ENCODE measurements at places on chromosomes 3 and 15.

DNA sequence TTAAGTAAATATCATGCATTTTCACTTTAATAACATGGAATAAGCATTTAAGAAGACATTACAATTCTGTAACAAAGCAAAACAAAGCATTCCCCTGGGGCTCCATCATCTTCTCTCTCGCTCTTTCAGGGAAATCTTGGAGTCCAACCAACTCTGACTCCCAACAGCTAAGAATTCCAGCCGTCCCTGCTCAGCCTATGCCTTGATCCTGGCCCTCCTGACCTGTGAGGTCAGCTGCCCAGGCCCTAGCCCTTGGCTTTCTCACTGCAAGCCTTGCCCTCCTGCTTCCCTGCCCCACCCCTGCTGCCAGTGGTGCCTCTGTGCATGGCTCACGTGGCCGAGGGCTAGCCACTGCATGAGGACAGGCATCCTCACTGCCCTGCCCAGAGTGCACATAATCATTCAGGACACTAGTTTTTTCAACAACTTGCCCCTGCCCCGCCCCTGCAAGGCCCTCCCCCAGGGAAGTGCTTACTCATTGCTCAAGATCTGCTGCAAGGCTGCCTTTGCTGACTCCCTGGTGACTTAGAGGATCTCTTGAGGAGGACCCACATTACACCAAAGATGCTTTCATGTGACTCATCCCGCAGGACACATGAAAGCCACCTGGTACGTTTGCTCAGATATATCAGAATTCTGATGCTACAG lies 37.6 kb downstream of the MTMR10 start:
- no peak for DNase-seq

DNA sequence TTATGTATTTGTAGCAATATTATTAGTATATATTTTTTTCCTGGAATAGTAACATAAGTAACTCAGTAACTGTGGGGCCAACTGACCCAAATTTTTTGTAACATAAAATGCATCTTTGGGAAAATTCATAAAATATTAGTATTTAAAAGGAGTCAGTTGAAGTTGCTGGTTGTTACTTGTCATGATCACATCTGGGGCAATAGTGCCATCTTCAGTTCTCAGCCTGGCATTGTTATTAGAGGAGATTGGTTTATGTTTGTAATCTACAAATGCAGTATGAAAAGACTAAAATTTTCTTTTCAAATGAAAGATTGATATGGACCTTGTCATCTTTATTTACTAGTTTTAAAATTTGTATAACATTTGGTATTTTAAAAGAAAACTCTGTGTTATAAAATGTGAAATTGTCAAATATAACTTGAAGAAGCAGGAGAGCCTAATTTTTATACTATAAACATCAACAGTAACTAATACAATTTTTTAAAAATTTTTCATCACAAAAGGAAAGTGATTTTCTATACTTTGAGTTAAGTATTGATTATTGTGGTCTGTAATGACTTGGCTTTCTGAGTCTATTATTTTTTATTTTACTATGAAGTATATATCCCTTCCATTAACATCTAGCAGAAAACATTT lies 38.8 kb upstream of the MLF1 start:
- no peak for DNase-seq

DNA sequence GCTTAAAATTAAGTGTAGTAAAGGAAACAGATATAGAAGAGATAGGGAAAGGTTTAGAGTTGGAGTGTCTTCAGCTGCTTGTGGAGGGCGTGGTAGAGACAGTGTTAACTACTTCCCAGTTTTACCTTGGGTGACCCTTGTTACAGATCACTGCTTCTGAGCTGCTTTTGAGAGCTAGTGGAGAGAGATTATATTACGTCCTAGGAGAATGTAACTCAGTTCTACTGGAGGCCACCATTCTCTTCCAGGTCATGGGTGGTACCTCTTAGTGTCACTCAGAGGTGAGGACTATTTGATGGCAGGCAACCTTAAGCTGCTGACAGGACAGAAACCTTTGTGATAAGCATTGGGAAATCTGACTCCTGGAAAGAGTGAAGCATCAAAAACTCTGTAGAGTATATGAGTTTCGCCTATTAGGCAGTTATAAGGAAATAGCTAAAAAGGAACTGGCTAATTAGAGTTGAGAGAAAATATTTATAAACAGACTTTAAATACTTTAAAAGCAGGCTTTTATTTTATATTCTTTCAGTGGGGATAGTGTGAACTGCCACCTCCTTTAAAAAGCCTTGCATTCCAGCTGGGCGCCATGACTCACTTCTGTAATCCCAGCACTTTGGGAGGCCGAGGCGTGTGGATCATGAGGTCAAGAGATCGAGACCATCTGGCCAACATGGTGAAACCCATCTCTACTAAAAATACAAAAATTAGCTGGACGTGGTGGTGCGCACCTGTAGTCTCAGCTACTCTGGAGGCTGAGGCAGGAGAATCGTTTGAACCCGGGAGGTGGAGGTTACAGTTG lies 106.5 kb downstream of the ZNF609 start:
- no peak for DNase-seq

DNA sequence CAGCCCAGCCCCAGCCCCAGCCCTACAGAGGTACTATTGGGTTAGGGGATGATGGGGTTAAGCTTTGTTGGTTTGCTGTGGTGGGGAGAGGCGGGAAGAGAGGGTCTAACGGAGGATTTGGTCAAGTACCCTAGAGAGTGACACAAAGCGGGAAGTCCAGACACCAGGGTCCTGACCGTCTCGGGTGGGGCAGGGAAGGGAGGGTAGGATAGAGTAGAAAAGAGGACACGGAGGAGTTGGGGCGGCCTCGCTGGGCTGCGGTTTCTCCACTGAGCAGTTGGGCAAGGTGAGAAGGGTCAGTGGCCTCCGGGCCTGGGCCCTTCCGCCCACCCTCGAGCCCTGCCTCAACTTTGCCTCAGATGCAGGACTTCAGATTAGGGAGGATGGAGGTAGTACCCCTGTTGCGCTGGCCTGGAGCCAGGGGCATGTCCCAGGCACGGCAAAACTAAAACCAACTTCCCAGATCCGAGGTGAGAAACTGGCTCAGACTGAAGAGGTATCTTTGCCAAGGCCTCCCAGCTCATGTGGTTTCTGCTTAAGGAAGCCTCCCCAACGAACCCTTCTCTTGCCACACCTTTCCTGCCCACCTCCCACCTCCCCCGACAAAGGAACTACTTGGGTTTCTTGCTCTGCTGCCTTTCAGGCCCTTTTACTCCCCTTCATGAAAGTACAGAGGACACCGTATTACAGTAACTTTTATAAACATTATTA lies 551 bp downstream of the PML start:
- no peak for DNase-seq

DNA sequence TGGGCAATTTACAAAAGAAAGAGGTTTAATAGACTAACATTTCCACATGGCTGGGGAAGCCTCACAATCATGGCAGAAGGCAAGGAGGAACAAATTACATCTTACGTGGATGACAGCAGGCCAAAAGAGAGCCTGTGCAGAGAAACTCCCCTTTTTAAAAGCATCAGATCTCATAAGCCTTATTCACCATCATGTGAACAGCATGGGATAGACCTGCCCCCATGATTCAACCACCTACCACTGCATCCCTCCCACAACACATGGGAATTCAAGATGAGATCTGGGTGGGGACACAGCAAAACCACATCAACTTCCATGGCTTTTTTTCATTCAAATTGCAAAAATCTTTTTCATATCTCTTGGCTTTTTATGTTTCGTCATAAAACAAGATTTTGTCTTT lies 67.6 kb upstream of the GADL1 start:
- no peak for DNase-seq

DNA sequence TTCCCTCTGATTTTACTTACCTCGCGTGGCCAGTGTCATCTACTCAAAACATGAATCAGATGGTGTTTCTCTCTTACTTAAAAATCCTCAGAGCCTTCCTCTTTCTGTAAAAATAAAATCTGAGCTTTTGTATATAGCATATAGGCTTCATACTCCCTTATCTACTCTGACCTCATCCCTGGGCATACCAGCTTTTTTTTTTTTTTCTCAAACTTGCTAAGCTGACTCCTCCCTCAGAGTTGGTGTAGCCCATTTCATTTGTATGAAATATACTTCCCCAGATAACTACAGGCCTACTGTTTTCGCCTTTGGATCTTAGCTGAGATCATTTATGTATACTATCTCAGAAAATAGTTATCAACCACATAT lies 648.9 kb upstream of the ALCAM start:
- DNase-seq, result no peak

DNA sequence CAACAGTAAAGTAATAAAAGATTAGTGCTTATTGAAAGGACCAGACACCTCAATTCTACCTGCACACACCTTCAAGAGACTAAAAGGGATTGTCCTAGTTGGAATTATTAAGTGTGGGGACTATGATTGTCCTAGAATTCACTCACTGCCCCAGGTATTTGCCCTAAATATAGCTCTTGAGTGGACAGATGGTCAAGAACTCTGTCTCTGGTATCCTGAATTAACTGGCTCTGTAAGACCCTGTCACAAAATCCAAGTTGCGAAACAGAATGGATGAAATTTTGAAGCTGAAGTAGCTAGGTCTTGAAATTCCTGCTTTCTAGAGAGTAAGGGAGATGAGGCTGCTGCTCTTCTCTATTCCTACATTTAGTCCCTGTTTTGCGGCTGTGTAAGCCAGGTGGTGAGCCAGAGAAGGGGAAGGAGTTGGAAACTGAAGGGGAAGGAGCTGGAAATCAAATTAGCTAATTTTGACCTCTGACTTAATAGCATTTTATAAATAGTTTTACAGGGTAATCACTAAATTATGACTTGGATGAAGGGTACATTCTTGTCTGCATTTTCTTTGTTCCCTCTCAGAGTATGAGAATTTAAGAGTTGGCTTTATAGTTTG lies 34.5 kb downstream of the KBTBD12 start:
- DNase-seq, result no peak

Data from left hindlimb (tissue), 1 donor.